ENCODE measurements at places on chromosomes 3 and 15.

GRCh38 chr3:129314386-129315222, 35.9 kb downstream of the HMCES start:
- peak; percentile 83 for DNase-seq

GRCh38 chr3:127821394-127821793, 921 bp downstream of the MGLL start:
- no peak for DNase-seq

DNA sequence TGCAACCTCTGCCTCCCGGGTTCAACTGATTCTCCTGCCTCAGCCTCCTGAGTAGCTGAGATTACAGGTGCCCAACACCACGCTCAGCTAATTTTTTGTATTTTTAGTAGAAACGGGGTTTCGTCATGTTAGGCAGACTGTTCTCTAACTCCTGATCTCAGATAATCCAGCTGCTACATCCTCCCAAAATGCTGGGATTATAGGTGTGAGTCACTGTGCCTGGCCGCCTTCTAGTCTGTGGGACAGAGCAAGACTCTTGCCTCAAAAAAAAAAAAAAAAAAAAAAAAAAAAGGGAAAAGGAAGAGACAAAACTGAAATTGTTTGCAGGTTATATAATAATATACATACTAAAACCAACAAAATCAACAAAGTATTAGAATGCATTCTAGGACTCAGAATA, 215.2 kb downstream of the PCCB start:
- DNase-seq = no peak

- no peak for DNase-seq
These were observed 117.4 kb downstream of the ATG7 start for GRCh38 chr3:11389386-11390268.

DNA sequence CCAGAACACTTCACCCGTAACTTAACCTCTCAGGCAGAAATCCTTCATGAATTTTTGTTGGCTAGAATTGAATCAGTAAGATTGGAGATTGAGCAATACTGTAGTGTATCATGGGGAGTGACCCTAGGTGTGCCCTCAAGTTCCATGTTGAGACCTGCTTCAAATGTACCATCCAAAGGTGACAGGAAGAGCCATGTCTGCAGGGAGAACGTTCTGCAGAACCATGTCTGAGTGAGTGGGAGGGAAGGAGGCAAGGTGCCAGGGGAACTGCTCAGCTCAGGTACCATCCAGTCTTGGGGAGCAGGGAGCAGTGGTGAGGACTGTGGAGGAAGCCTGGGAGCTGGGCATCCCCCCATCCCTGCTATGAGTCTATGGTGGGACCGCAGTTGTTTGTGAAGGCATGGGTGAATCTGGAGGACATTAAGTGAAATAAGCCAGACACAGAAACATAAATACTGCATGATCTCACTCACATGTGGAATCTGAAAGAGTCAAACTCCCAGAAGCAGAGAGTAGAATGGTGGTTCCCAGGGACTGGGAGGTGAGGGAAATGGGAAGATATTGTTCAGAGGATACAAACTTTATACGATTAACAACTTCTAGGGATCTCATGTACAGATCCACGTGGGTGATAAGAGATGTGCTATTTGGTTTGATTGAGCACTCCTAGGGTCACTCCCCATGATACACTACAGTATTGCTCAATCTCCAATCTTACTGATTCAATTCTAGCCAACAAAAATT, 23.3 kb downstream of the CFAP161 start:
- DNase-seq = no peak

GRCh38 chr15:41908736-41909461, 15.0 kb upstream of the SPTBN5 start:
- DNase-seq = no peak

DNA sequence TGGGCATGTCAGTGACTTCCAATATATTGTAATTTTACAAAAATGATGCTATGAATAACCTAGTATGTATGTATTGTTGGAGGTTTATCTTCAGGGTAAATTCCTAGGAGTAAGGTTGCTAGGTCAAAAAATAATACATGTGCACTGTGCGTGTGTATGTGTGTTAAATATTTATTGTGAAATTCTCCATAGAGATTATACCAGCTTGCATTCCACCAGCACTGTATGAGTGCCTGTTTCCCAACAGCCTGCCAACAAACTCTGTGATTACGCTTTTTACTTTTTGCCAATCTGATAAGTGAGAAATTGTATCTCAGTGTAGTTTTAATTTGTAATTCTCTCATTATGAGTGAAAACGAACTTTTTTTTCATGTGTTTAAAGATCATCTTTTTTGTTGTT, 12.6 kb upstream of the IGF2BP2 start:
- DNase-seq = no peak

DNA sequence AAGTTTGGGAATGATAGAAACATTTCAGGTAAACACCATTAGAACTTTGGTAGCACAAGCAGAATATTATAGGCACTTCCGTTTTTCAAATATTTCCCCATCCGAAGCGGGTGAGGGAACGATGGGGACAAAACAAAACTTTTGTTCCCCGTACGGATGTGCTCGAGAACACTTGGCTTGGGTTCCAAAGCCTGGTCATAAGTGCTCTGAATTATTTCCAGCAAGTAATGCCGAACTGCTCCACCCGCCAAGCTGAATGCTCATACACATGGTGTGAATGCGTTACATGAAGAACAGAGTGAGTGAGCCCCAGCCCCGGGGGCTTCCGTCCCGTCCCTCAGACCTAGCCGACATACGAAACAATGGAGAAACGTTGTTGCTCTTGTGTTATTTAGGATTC, 438.2 kb upstream of the ARRDC4 start:
- no peak for DNase-seq

DNA sequence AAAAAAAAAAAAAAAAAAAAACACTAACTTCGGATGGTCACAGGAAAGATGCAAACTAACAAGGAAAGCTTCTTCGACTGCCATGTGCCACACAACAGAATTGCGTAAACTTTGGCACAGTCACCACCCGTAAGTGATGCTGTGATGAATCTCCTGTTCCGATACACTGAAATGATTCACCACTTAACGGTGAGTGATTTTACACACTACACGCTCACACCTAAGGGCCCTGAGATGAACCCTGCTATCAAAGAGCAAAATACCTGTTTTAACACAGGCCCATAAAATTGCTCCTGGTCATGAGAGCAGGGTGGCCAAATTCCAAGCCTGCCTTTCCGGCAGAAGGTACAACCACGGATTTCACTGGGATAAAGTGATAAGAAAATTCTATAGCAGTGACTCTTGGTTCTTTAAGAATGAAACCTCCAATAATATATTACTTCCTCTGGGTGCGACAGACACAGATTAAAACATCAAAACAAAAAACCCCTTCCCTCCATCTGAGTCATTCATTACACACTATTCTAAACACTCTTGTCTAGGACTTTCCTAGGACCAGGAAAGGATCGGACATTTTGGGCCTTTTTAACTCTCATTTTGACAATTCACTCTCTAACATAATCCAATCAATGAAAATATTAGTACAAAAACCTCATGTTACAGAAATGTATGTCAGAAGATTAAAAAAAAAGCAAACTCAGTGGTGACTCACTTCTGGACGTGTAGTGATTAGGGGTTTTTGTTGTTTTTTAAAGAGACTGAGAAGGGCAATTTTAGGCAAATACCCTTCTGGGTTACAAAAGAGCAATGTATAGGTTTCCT, 28.3 kb downstream of the LRIG1 start:
- DNase-seq = peak; percentile 77

GRCh38 chr3:15647611-15648167, 46.1 kb downstream of the BTD start:
- peak; percentile 87 for DNase-seq

- no peak for DNase-seq
These were observed 92.8 kb downstream of the SV2B start for GRCh38 chr15:91192690-91193377.

DNA sequence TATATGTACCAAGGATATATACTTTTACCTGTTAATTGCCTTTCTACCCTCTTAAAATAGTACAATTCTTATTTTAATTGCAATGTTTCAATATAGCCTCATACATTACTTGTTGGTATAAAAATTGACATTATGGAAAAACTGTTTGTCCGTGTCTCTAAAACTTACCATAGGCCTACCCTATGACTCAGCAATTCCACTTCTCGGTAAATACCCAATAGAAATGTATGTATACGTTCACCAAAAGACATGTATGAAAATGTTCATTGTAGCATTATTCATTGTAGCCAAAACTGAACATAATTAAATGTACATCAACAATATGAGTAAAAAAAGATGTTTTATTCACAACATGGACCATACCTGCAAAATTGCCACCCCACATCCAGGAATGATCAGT, 679.2 kb upstream of the UBE2E2 start:
- no peak for DNase-seq

GRCh38 chr3:13020159-13020750, 53.0 kb downstream of the IQSEC1 start:
- no peak for DNase-seq

DNA sequence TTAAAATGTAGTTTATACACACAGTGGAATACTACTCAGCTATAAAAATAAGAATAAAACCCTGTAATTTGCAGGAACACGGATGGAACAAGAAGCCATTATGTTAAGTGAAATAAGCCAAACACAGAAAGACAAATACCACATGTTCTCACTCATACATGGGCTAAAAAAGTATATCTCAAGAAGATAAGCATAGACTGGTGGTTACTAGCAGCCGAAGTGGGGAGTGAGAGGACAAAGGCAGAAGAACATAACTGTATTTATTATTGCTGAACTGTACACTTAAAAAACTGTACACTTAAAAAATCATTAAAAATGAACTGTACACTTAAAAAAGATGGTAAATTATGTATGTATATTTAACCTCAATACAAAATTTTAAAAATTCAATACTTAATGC, 11.0 kb downstream of the UBE3A start:
- no peak for DNase-seq

DNA sequence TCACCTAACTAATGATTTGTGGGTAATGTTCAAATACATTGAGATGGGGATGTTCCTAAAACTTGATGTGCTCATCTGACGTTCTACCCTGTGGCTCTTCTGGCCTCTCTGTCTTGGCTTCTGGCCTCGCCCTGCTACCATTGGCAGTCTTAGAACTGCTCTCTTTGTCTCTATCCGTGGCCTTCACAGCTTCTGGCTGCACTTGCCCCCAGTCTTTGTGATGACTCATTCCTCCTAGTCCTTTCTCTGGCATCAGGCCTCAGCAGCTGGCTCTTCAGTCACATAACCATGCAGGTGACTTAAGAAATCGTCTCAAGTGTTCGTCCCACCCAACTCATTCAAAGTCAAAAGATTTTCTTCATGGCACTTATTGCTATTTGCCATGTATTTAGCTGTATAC, 188.1 kb downstream of the BBX start:
- no peak for DNase-seq

DNA sequence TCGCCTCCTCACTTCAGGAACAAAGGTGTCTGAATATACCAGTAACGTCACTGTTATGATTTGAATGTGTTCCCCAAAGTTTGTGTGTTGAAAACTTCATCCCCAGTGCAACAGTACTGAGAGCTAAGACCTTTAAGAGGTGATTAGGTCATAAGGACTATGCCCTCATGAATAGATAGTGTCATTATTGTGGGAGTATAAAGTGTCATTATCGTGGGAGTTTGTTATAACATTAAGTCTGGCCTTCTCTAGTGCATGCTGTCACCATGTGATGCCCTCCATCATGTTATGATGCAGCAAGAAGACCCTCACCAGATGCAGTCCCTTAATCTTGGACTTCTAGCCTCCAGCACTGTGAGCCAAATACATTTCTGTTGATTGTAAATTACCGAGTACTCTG, 53.7 kb upstream of the TLE3 start:
- no peak for DNase-seq

DNA sequence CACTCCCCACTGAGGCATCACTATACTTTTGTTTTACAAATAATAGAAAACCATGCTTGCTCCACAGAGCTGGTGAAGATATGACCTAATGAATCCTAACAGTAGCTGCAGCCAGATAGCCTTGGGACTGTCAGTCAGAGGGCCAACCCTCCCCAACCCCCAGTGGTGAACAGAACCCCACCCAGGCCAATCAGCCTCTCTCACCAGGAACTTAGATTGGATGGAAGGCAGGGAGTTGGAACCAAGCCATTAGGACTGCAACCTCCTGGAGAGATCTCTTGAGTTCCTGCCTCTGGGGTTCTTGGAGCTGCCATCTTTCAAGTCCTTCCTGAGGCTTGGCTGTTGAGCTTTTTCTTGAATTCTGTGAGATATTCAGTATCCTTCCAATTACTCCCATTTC, 3.0 kb upstream of the MRPS22 start:
- no peak for DNase-seq

GRCh38 chr15:51313074-51313393, 25.4 kb downstream of the CYP19A1 start:
- DNase-seq = no peak

GRCh38 chr3:31011380-31011779, 116.9 kb upstream of the GADL1 start:
- no peak for DNase-seq
